ENCODE measurements at places on chromosomes 6 and 20.

DNA sequence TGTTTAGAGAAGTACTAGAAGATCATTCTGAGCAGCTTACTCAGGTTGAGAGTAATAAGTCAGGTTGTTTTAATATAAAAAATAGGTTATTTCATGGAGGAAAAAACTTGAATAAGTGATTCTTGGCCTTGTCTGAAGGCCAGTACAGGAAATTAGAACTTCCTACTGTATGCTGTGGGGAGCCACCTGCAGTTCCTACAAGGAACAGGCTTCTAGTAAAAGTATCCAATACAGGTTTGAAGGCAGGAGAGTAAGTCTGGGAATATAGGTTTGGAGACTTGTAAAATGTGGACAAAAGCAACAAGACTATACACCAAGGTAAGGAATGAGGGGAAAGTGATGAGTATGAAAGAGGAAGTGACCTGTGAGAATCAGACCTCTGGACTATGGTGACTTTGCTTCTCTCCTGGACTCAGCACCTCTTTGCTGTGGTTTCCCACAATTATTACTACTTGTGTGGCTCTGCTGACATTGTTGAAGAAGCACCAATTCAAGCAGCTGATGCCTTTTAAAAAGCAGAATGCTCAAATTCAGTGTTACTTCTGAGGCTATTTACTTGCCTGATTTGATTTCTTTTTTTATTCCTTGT, 278.6 kb downstream of the TBC1D7 start:
- no peak for DNase-seq

DNA sequence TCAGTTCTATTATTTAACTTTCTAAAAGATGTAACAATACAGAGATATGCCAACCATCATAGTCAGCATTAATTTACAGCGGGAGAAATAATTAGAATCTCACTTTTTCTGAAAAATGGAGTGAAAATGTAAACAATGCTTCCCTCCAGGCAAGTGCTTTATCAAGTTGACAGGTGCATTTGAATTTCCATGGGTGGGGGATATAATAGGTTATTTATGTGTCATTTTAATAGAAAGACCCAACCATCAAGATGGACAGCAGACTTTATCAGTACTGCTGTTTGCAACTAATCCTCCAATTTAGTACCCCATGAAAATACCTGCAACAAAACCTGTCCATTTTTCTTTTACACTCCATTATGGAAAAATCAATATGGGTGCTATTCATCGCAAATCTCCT, 780.1 kb downstream of the TFAP2A start:
- DNase-seq, result no peak

DNA sequence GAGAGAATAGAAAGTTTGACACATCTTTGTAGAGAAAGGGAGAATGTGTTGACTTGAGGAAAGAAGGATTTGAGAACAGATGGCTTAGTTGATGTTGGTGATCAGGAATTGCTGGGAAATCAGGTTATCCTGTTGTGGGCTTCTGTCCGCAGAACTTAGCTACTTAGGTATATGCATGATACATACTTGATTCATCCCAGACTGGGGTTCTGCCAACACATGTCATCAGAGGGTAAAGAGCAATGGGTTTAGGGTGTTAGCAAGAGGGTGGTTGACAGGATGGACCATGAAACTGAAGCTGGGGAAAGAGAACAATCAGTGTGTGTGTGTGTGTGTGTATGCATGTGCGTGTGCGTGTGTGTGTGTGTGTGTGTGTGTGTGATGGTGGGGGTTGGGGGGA, 50.6 kb upstream of the NELFCD start:
- DNase-seq, result no peak

DNA sequence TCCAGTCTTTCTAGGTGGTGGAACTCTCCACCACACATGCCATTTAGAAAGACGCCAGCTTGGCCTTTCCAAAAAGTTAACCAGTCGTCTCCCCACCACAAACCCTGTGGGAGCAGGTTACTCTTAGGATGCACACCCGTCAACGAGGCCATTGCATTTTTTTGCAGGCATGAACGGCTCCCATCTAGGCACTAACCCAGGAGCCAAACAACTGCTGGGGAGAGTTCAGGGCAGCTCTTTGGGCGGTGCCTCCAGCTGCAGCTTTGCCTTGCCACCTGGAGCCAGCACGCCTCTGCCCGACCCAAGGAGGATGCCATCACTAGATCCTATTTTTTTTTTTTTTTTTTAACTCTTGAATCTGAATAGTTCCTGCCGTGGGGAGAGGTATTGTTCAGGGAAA, 39.9 kb downstream of the TBC1D7 start:
- DNase-seq, result no peak

GRCh38 chr20:25574411-25574810, 10.9 kb downstream of the NINL start:
- DNase-seq, result no peak

DNA sequence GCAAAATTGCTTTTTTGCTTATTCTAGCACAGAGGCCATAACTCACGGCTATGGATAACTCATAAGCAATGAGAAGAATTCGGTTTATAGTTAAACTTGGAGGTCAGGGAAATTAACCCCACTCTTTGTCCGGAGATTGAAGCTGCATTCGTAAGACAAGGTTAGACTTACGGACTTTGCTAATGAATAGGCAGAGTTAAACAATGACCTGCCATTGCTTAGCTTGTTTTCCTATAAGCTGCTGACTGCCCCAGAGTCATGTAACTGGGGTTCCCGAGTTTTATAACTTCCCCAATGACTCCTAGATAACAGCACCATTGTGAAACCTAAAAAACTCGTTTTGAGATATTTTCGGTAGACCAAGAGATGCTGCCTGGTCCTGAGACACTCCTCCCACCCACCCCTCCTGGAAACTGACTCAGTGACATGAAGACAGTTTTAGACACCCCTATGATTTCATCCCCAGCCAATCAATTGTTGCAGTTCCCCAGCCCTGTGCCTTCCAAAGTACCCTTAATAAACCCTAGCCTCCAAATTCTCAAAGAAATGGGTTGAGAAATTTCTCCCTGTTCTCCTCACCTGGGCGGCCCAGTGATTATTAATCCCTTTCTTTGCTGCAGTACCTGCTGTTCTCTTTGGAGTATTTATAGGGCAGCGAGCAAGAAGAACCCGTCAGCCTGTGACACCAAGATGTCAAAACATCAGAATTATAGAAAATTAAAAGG, 33.1 kb upstream of the MCUR1 start:
- no peak for DNase-seq

DNA sequence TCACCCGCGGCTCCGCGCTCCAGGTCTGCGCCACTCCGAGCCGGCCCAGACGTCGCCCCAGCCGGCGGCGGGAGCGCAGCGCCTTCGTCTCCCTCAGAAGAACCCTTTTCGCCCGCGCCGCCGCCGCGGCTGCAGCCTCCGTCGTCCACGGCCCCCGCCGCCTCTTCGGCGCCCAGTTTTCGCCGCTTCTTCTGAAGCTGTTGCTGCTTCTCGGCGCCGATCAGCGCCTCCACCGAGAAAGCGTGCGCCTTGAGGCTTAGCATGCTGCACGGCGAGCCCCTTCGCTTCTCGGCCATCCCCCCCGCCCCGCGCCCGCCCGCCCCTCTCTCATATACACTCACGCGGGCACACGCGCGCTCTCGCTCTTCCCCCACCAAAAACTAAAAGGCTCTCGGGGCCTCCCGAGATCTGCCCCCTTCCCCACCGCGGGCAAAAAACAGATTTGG, 489 bp downstream of the TBX18 start:
- DNase-seq, result no peak

GRCh38 chr6:35368038-35368887, 25.9 kb downstream of the PPARD start:
- no peak for DNase-seq

DNA sequence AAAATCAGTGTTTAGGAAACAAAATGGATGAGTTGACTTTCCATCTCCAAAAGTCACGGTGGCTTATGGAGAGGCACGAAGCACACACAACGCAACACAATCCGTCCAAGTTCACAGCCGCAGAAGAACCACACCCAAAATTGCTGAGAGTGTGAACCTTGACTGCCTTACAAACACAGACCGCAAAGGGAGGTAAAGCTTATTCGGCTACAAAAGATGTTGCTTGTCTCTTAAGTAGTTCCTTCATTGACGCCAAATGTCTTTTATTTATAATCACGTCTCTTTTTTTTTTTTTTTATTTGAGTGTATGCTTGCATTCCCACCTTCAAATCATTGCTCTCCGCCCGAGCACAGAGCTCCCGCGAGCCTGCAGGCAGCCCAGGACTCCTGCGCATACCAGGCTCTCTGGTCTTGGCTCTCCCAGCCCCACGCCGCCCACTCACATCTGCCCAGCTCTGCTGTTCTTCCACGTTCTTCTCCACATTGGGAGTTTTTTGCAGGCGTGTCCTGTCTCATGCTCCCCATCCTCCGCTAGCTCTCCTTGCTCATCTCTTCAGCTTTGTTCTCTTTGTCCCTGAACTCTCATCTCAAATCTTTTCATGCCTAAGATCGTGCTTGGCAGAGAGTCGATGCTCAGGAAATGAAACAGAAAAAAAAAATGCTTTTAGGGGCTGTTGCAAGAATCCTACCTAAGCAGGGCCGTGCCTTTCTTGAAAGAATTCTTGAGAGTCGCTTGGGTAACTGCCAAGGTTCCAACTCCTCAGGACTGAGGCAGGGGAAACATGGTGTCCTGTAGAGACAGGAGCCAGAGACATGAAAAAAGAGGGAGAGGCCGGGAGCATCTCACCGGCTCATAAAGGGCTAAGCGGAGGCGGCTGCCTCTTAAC, 25.8 kb downstream of the LY86 start:
- peak; percentile 50 for DNase-seq

DNA sequence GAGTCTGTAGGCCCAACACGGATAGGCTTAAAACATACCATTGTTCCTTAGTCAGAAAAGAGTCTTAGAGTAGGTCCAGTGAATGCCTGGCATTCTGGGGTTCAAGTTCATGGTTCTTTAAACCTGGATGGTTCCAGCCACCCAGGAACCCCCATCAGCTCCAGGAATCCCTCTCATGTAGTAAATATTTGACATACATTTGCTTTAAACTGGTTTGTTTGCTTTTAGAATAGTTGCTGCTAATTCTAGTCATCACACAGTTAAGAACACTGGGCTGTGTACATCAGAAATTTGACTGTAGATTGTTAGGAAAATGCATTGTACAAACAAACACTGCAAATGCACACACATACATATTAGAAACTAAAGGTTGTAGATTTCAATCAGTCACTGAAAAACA, 30.6 kb upstream of the PBOV1 start:
- DNase-seq, result no peak

DNA sequence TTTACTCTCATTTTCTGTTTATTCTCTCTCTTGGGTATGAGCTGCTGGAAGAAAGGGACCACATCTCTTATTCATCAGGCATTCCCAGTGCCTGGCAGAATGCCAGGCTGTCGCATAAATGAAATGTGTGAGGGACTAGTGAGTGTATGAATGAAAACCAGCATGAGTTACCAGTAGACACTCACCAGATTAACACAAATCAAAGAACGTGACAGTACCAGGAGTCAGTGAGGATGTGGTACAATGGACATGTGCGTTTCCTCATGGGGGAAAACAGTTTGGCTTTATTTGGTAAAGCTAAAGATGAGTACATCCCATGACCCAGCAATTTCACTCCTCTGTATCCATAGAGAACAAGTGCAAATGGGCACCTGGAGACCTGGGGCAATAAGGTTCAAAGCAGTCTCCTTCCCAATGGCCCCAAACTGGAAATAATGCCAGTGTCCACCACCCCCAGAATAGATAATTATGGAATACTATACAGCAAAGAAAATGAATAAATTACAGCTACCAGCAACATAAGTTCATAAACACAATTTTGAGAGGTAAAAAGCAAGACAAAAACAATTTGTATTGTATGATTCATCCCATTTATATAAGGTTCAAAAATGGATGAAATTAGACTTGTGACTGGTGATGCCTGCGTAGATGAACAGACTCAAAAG, 93.3 kb downstream of the CDH22 start:
- DNase-seq, result no peak

GRCh38 chr20:20303742-20304141, 64.2 kb upstream of the INSM1 start:
- DNase-seq, result no peak

All from activated T-cell treated with anti-CD3 and anti-CD28 coated beads, Interleukin-2, amount 50 U/mL, for 1 hour (primary cell).